ENCODE measurements at places on chromosomes 12 and 14. TPM values are rescaled to one million over a fixed set of nuclear protein-coding genes. Genes with fewer than 3 reads are reported as not detected.

Gene BDKRB1
- not detected for total RNA-seq

GRCh38 chr14:35395283-35395682, 9.3 kb downstream of the NFKBIA start:
- no peak for DNase-seq

DNA sequence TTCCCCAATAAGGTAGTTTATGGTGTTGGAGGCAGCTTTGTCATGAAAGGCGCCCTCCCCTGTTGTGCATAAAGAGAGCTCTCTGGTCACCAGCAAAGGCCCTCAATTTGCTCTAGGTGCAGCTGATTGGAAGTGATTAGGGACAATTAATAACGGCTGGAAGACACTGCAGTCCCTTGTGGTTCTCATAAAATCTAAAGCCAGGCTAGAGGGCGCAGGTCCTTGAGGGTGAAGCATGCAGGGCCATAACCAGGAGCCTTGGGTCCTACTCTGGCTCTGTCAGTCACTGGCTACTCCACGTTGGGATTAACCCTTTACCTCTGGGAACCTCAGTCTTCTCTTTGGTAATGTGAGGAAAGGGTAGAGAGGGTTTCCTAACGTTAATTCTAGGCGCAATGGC, 1.9 kb downstream of the DAAM1 start:
- no peak for DNase-seq

Gene DPPA3
- total RNA-seq, result not detected

- DNase-seq, result no peak
These were observed 403.3 kb upstream of the ATP2B1 start for GRCh38 chr12:90111791-90112580.

DNA sequence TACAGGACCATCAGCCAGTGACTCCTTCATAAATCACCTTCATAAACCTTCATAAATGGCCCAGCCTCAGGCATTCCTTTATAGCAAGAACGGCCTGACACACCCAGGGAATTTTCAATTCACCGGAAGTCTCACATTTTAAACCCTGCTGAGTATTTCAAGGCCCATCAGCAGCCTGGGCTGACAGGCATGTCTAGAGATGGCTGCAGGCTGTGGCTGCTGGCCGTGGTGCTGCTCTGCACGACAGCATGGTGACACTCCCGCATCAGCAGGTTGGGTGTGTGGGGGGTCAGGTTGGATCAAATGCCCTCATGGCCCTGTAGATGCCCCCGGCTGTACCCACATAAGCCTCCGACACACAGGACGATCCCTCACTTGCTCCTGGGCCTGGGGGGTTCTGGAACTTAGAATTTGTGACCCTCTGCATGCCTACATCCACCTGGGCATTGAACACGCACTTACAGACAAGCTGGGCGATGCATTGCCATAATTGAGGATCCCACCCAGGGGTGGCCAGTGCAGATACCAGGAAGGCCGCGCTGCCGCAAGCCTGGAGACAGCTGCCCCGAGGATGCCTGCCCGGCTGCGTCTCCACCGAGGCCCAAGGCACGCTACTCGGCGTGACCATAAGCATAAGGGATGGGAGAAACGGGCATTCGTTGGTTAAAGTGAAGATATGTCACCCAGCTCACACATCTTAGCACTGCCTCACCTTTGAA, 124.3 kb downstream of the PIWIL1 start:
- DNase-seq, result no peak

GRCh38 chr12:26268841-26269561, 73.6 kb downstream of the SSPN start:
- DNase-seq, result no peak

DNA sequence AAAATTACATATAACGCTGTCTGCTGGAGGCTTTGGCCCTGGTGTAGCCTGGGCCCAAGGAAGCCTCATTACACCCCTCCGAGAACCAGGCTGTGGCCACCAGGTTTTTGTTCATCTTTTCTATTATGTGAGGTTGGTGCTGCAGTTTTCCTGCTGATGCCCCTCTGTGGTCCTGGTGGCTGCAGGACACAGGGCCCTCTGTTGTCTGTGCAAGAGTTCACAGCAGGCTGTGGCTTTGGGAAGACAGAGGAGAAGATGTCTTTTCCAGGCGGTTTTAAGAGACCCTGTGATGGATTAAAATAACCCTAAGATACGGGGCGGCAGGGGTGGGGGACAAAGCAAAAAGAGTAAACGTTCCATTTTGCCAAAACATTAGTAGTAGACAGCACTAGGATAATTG, 121.5 kb downstream of the ADGRD1 start:
- DNase-seq, result peak; percentile 20

Gene PLEKHG7
- not detected for total RNA-seq

DNA sequence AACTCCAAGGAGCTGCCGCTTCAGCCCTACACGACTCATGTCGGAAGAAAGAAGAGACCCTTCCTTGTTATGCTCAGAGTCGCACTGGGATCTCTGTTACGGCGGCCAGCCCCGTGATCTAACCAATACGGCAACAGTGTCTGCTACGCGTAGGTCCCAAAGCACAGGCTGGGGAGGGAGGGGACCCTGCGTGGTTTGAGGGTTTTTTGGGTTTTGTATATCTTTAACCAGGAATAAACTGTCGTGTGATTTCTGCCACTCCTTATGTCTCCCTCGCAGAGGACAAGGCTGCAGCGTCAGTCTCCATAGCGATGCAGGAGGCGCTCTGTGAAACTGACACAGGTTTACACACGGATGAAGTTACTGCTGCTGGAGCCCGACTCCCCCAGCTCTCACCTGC, 60.0 kb upstream of the DIO3 start:
- no peak for DNase-seq

DNA sequence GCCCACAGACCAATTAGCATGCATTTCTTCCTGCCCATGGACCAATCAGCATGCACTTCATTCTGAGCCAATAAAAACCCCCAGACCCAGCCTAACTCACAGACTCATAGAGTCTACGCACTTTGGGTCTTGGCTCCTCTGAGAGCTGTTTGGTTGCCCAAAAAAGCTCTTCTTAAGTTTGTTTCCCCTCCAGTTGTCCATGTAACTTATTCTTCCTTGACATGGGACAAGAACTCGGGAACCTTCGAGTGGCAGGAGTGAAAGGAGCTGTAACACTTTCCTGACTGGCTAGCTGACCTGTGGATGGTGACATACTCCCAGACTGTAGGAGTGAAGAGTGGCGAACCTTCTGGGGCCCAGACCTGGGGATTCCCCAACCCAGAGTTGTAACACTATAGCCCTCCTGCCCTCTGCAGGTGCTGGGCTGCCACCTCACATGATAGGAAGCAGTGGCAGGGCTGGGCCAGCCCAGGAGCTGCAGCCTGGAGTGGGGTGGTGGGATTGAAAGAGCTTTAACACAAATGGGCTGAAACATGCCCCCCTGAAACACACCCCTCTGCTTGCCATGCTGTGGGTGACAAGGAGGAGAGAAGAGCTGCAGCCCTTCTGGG, 4.4 kb upstream of the BTBD7 start:
- no peak for DNase-seq

- DNase-seq, result no peak
These were observed 171.1 kb downstream of the DAD1 start for GRCh38 chr14:22417914-22418313.

Gene KRT4
- not detected for total RNA-seq
